Upper lobe of left lung (tissue), 6 donors: ENCODE measurements at places on chromosomes 3 and 15. TPM values are rescaled to one million over a fixed set of nuclear protein-coding genes. Genes with fewer than 3 reads are reported as not detected.

DNA sequence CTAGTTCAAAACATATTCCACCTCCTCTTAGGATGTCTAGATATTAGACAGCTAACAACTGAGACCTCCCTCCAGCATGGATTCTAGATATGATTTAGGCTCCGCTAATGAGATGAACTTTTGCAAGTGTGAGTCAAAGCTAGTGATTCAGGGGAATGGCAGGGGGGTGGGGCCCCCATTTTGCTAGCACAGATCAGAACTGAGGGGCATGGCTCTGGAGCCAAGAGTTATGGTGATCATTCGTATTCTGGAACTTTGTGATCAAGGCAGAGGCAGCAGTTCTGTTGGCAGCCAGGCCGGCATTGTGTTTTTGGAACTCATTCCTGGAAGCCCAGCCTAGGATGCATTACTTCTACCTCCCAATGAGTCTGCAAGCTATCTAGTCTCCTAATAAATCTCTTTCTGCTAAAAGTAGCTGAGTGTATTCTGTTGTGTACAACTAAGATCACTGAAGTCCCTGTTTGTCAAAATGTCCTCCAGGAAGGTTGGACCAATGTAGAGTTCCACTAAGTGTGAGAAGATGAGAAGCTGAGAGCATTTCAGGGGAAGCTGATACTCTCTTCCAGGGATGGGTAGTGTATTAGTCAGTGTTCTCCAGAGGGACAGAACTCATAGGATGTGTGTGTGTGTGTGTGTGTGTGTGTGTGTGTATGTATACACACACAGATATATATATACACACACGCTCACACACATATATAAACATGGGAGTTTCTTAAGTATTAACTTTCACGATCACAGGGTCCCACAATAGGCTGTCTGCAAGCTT lies 312.7 kb downstream of the TLE3 start:
- no peaks in the 10 kb centered on the region for H3K4me1 ChIP-seq
- no peak overlapping the region for H3K27ac ChIP-seq
- no peaks in the 10 kb centered on the region for H3K36me3 ChIP-seq
- DNase-seq, result no peak
- no peak overlapping the region for H3K4me3 ChIP-seq

Gene NDUFB4
- 72.7 TPM for total RNA-seq

- H3K4me3 ChIP-seq, result no peak overlapping the region
- peak; percentile 16 for DNase-seq
- no peak overlapping the region for H3K27ac ChIP-seq
- no peaks in the 10 kb centered on the region for H3K36me3 ChIP-seq
- no peaks in the 10 kb centered on the region for H3K27me3 ChIP-seq
- no peaks in the 10 kb centered on the region for H3K4me1 ChIP-seq
These were observed 306.5 kb downstream of the IL20RB start for GRCh38 chr3:137264071-137264820.

- H3K4me3 ChIP-seq, result no peak overlapping the region
- H3K4me1 ChIP-seq, result peaks cover 8% of the 10 kb centered on the region
- H3K27me3 ChIP-seq, result no peaks in the 10 kb centered on the region
- no peak overlapping the region for H3K27ac ChIP-seq
These were observed 29.8 kb downstream of the CCR3 start for GRCh38 chr3:46272028-46272451.

- H3K4me3 ChIP-seq, result no peak overlapping the region
- DNase-seq, result no peak
- no peaks in the 10 kb centered on the region for H3K4me1 ChIP-seq
- no peak overlapping the region for H3K27ac ChIP-seq
- no peaks in the 10 kb centered on the region for H3K36me3 ChIP-seq
- H3K27me3 ChIP-seq, result no peaks in the 10 kb centered on the region
These were observed 245.0 kb downstream of the ZMAT3 start for GRCh38 chr3:178826435-178827123.

GRCh38 chr3:31721676-31722075 lies 189.0 kb downstream of the STT3B start:
- H3K36me3 ChIP-seq, result no peaks in the 10 kb centered on the region
- no peak for DNase-seq
- H3K4me3 ChIP-seq, result no peak overlapping the region
- H3K4me1 ChIP-seq, result no peaks in the 10 kb centered on the region
- no peak overlapping the region for H3K27ac ChIP-seq
- no peaks in the 10 kb centered on the region for H3K27me3 ChIP-seq

DNA sequence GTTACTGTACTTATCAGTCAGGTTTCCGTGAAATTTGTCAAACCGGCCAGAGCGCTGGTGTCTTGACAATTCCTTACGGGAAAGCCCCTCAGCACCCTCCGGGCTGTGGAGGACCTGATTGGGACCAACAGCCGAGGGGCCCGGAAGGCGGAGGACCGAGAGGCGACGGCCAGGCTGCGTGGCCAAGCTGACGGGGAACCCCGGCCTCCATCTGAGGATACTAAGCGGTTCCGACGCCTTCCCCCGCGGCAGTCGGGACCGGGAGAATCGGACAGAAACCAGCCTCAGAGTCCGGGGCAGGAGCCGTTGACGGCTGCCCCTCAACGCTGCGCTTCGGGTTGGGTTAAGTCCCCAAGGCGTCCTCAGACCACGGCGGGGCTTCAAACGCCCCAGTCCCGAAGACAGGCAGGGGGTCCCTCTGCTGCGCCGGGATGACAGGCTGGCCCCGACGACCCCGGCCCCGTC lies 499 bp downstream of the ALDH1A2 start:
- H3K36me3 ChIP-seq, result no peaks in the 10 kb centered on the region
- H3K4me1 ChIP-seq, result peaks cover 18% of the 10 kb centered on the region
- H3K27ac ChIP-seq, result no peak overlapping the region
- H3K27me3 ChIP-seq, result peaks cover 14% of the 10 kb centered on the region
- peak overlapping the region; percentile 58 for H3K4me3 ChIP-seq
- peak; percentile 82 for DNase-seq

Gene KBTBD13
- not detected for total RNA-seq

DNA sequence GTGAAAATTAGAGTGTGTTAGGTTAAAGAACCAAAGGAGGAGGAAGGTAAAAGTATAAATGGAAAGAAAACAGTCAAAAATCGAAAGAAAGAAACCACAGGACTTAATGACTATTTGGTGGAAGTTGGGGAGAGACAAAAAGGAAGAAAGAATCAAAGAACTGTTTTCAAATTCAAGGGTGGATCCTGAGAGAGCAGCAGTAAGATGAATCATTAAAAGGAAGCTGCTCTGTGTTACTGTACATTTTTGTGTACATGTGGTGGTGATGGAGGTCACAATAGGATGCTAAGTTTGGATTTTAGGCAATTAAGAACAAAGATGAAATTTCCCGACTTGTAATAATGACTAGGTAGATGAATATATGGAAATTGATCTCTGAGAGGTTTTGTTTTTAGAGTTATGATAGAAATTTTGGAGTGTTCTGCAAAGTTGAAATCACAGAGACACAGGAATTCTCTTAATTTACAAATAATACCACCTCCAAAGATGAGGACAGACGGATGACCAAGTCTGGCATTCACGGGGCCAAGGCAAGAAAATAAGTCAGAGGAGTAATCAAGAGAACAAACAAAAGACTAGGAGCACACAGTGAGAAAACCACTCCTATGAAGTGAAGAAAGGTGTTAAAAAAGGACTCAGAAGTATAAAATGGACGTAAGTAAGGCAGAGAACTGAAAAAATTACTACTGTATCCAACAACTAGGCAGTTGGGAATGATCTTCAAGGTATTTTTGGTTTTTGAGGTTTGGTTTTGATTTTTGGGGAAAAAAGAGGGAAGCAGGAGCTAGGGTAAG lies 7.1 kb downstream of the DHX36 start:
- H3K4me3 ChIP-seq, result no peak overlapping the region
- H3K27ac ChIP-seq, result no peak overlapping the region
- H3K36me3 ChIP-seq, result peaks cover 19% of the 10 kb centered on the region
- H3K27me3 ChIP-seq, result no peaks in the 10 kb centered on the region

Gene LRRC3B
- total RNA-seq, result not detected

DNA sequence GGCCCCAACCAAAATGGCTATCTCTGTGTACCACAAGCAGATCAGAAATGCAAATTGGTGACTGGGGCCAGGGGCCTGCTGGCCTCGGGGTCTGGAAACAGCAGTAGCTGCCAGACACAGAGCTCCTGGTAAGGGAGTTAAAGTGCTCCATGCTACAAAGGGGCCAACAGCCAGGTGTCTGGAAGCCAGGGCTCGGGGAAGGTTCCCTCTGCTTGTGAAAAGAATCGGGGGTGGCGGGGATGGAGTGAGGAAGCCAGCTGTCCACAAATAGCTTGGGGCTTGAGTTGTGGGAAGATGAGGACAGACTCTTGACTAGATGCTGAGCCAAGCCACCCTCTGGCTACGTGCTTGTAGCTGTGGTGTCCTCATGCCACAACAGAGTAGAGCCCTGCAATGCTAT lies 39.3 kb downstream of the CHRD start:
- DNase-seq, result no peak
- no peaks in the 10 kb centered on the region for H3K36me3 ChIP-seq
- H3K4me1 ChIP-seq, result no peaks in the 10 kb centered on the region
- no peak overlapping the region for H3K27ac ChIP-seq

Gene SCN11A
- total RNA-seq, result 1.0 TPM

Gene FRMD5
- 1.3 TPM for total RNA-seq

Gene SLC28A1
- not detected for total RNA-seq

Gene DUOXA1
- total RNA-seq, result 168 TPM

GRCh38 chr3:128452120-128452519 lies 14.6 kb downstream of the DNAJB8 start:
- H3K4me3 ChIP-seq, result no peak overlapping the region
- no peak overlapping the region for H3K27ac ChIP-seq

DNA sequence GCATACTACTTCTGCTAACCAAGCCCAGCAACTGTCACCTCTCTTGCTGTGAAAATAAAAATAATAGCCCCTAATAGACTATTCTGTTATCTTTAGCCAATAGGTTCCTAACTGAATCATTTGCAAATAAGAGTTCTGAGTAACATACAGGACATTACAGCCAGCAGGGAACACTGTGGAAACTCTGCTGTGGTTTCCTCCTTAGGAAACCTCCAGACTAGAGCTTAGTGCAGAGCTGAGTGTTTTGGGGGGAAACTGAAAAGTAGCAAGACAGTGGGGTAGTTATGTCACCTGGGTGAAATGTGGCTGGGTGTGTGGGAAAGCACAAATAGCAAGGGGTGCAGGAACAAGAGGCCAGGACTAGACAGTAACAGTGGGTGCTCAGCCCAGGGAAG lies 32.4 kb downstream of the DZIP1L start:
- H3K27ac ChIP-seq, result no peak overlapping the region
- peaks cover 15% of the 10 kb centered on the region for H3K36me3 ChIP-seq
- DNase-seq, result no peak
- no peaks in the 10 kb centered on the region for H3K4me1 ChIP-seq
- H3K27me3 ChIP-seq, result no peaks in the 10 kb centered on the region

Gene WNT5A
- total RNA-seq, result 22.1 TPM

DNA sequence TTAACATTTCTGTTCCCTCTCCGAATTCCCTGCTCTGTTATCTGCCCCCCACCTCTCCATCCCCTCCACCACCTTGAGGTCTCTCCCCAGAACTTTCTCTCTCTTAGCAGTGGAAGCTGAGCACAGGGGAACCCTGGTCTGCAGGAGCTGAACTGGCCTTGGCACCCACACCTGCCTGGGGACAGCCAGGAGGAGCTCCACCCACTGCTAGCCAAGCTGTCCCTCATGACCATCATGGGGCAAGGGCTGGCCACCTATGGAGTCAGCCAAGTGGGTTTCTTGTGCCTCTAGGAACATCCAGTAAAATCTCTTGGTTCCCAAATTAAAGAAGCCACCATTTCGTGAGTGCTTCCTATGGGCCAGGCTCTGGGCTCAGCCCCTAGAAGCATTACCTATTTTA lies 276.4 kb upstream of the TLE3 start:
- H3K27ac ChIP-seq, result no peak overlapping the region
- no peaks in the 10 kb centered on the region for H3K36me3 ChIP-seq
- no peaks in the 10 kb centered on the region for H3K27me3 ChIP-seq
- H3K4me1 ChIP-seq, result peaks cover 17% of the 10 kb centered on the region
- peak; percentile 5 for DNase-seq

Gene ADAMTS7
- 3.9 TPM for total RNA-seq

Gene YEATS2
- total RNA-seq, result 65.0 TPM
